ENCODE measurements at places on chromosomes 5 and 9. TPM values are rescaled to one million over a fixed set of nuclear protein-coding genes. Genes with fewer than 3 reads are reported as not detected.

Gene SELENOP
- polyA plus RNA-seq = 32.5 TPM

Gene PCDHAC2
- 0.08 TPM for polyA plus RNA-seq

DNA sequence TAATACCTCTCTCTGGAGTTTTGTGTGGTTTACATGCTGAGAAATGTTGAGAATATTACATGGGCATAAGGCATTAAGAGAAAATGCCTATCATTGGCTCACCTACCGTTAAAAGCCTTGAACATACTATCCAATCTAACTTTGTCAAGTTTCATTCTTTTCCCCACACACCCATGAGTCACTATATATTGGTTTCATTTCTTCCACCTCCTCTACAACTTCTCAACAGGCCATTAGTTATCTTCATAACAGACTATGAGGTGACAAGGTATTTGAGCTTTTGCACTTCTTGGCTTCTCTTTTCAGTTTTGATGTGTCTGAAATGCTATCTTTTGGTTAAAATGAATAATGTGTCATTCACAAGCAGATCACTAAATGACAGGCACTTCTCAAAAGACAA is 288.0 kb downstream of the KCNN2 start:
- DNase-seq = no peak
- H3K4me3 ChIP-seq = no peak overlapping the region
- H3K27me3 ChIP-seq = no peaks in the 10 kb centered on the region
- H3K4me1 ChIP-seq = no peaks in the 10 kb centered on the region
- no peak overlapping the region for H3K27ac ChIP-seq
- no peaks in the 10 kb centered on the region for H3K36me3 ChIP-seq

- H3K4me3 ChIP-seq = no peak overlapping the region
- H3K27me3 ChIP-seq = no peaks in the 10 kb centered on the region
- H3K27ac ChIP-seq = peak overlapping the region; percentile 71
- no peak for DNase-seq
- no peaks in the 10 kb centered on the region for H3K36me3 ChIP-seq
Observed at GRCh38 chr5:168327994-168328393, 36.5 kb downstream of the WWC1 start.

DNA sequence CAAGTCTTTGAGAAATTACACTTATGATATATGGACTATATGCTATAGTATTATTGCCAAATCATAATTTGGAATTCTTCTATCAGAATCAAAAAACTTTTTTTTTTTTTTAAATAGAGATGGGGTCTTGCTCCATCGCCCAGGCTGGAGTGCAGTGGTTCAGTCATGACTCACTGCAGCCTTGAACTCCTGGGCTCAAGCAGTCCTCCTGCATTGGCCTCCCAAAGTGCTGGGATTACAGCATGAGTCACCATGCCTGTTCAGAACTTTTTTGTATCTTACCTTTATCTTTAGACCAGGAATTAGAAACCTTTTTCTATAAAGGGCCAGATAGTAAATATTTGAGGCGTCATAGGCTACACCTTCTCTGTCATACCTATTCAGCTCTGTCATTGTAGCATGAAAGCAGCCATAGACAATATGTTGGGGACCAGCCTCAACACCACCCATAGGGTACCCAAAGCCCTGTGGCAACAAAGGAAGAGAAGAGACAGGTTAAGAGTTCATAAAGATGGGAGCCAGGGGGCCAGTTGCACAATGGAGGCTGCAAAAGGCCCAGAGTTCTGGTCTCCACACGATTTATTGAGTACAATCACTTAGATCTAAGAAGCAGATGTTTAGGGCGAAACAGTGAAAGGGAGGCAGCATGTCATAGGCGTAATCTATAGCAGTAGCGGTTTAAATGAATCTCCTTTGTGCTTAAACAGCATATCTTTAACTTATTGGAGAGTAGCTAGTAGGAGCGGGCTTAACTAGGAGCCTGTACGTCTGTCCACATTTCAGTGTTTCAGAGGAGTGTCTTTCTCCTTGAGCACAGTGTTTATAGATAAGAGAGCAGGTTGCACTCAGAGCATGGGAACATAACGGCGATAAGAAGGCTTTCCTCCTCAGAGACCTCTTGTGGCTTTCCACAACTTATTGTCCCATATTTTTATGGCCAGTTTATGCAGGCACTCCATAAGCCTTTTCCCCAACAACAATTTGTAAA is 12.5 kb downstream of the ECM2 start:
- H3K4me3 ChIP-seq = no peak overlapping the region
- no peak overlapping the region for H3K27ac ChIP-seq
- no peaks in the 10 kb centered on the region for H3K27me3 ChIP-seq
- H3K36me3 ChIP-seq = no peaks in the 10 kb centered on the region
- no peaks in the 10 kb centered on the region for H3K4me1 ChIP-seq

DNA sequence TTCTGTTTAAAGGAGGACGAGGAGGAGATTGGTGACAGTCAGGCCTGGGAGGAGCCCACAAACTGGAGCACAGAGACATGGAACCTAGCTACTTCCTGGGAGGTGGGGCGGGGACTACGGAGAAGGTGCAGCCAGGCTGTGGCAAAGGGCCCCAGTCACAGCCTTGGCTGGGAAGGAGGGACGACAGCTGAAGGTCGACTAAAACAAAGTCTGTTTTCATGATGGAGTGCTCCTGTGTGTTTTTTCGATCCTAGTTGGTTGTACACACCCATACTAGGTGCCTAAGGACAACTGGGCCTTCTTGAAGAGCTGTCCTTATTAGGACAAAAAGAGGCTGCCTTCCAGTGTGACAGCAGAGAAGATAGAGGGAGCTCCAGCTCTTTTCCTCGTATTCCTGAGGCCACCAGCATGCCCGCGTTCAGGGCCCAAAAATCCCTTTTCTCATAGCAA is 2.9 kb downstream of the CCDC107 start:
- DNase-seq = peak; percentile 77
- H3K27ac ChIP-seq = peak overlapping the region; percentile 46
- H3K4me3 ChIP-seq = no peak overlapping the region
- H3K27me3 ChIP-seq = no peaks in the 10 kb centered on the region

DNA sequence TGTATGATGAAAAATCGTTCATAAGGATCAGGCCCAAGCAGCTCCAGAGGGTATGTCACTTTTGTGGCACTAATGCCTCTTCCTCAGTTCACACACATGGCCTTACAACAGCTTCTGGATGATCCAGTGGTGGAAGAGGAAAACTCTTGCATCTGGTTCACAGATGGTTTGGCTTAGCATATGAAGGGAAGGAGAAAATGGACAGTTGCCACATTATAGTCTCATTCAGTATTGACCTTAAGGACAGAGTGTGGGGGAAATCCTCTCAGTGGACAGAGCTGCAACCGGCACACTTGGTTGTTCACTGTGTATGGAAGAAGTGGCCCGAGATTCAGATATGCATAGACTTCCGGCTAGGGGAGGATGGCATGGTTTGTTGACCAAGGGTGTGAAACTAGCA is 22.8 kb downstream of the C9orf57 start:
- DNase-seq = no peak
- H3K27ac ChIP-seq = no peak overlapping the region

Measured in pancreas (tissue), 10 donors.